Ovary (tissue), 10 donors: ENCODE measurements at places on chromosomes 11 and 22. TPM values are rescaled to one million over a fixed set of nuclear protein-coding genes. Genes with fewer than 3 reads are reported as not detected.

DNA sequence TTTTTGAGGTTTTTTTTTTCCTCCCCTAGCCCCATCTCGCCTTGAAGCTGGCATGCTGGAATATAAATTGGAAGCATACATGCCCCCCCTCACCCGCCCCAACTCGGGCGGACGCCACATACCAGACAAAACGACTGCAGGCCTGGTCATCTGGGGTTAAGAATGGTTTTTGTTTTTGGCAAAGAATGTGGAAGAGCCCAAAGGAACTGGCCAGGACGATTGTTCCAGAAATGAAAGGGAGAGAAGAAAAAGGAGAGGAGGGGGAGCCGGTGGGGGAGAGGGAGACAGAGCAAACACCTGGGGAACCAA lies 25.0 kb downstream of the MN1 start:
- DNase-seq: no peak

DNA sequence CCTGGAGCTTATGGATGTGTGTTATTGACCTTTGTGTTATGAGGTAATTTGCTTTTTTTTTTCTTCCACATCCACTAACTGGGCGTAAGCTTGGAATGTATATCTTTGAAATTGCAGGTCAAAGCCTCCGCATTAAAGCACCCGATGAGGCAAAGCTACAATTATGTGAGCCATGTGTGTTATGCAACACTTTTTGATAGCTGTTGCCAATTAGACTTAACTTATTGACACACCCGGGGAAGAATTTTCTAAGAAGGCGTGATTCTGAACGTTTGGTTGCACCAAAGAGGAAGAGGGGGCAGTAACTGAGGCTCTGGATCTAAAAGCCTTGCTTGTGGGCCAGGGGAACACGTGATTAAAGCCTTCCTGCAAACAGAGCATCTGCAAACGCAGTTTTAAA lies 610 bp upstream of the TEX12 start:
- DNase-seq: no peak

DNA sequence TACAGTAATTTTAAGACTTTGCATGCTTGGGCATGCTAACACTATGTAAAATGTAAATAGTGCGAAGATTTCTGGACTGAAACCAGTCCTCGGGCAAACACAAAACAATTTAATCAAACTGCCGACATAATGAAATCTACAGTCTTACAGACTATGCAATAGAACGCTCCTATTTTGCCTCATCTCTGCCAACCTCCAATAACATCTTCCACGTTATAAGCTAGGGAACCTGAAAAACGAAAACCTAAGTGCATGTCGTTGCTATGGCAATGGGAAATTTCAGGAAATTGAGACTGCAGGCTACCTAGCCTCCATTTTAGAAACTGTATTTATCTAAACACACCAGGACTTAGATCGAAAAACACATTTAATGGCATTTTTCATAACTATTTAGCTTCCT lies 1.1 kb downstream of the CSTF3 start:
- no peak for DNase-seq

DNA sequence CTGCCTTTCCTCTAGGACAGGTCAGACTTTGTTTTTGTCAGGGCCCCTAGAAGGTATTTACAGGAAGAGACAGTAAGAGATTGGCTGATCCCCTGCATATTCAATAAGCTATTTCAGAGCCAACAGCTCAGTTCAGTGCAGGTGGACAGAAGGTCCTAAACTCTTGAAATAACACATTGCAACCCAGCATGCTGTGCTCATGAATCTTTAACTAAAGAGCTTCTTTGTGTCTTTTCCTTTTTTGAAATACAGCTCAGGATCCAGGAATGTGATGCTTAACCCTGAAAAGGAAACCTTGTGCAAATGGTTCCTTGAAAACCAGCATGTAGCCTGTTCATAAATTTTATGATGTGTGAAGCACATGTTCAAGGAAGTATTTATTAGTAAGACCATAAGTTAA lies 43.9 kb downstream of the BBOX1 start:
- no peak for DNase-seq

DNA sequence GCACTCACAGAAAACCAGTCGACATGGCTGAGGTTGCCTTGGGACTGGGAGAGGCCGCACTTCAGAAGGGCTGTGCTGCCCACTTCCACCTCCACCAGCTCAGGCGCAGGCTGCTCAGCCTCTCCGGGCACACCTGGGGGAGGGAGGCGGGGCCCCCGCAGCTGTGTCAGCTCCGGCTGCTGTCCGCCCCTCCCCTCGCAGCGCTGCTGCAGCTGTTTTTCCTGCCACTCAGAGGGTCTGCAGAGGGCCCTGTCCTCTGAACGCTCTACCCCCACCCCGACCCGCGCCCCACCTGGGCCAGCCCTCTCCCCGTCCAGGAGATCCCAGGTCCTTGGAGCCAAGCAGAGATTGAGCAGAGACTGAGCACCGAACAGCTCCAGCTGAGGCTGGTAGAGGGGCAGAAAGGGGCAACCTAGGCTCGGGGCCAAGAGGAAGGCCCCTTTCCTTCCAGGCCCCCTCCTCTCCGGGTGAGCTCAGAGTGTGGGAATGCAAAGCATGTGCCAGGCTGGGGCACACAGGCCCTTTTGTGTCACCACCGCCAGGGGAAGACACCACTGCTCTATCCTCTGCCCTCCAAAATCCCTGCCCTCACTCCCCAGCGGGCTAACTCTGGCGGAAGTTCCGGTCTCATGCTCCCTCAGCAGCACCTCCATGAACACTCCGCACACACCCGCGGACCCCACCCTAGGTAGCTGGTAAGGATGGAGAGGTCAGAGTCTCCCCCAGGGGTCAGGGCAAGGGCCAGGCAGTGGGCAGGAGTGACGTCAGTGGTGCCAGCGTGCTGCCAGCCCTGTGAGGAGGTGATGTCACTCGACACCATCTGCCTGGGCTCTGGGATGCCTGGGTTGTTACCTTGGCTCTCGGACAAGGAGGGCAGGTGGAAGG lies 1.6 kb downstream of the MCAM start:
- no peak for DNase-seq

- no peak for DNase-seq
These were observed 138.4 kb upstream of the DDI1 start for GRCh38 chr11:103898065-103898464.

DNA sequence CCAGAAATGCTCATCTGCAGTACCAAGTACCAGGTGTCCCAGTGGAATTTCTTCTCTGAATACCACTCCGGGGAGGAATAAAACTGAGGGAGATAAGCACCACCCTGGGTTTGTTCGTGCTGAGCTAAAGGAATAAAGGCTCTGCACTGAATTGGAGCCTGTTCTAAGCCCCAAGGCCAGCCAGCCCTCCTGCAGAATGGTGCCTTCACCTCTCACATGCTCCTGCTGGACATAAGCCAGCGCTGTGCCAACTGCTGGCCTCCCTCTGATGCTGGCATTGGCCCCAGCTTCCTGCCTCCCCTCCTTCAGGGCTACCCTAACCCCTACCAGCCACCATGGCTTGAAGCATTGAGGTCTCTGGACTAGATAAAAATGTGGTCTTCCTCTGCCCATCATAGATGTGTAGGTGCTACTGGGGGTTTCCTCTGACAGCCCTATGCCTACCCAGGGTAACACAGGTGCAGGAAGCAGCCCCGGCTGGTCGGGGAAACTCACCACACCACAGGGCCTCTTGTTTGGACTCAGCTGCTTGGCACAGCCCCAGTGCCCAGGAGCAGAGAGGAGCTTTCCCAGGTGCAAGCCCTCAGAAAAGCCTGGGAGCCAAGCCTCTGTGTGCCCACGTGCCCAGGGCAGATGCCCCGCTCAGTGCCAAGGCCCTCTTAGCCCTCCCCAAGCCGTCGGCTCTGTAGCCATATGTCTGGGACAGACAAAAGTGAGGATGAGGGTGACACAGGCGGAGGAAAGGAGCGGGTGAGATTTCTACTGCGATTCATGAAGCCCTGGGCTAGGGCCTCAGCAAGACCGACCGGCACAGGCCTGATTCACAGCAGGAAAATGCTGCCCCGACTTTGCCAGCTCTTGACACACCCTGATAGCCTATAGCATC lies 34.1 kb upstream of the JAM3 start:
- no peak for DNase-seq

DNA sequence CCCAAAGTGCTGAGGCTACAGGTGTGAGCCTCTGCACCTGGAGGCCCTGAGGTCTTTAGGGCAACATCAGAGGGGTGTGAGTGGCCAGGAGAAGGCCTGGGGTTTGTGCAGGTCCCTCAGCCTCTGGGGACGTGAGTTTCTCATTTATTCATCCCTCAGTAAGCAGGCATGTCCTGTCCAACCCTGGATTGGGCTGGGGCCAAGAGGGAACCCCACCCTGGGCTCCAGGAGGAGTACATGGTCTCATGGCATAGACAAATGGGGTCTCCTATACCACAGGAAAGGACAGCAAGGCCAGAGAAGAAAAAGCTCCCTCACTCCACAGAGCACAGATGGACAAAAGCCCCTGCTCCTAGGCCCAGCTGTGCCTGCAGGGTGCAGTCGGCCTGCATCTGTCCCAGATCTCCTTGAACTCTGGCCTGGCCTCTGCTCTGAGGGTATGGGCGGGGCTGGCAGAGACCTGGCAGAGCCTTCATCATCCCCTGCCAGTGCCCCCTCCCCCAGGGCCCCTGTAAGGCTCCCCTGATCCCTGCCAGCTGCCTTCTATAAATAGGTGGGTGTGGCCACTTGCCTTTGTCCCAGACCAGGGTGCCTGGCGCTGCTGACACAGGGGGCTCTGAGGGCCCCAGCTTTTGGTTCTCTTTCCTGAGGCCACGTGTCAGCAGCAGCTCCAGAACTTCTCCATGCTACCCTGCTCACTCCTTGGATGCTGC lies 34.6 kb downstream of the A4GALT start:
- peak; percentile 64 for DNase-seq

- no peak for DNase-seq
These were observed 1502.7 kb downstream of the TBC1D22A start for GRCh38 chr22:48265000-48265625.

GRCh38 chr22:24822471-24822870 lies 16.5 kb downstream of the SGSM1 start:
- DNase-seq: no peak

DNA sequence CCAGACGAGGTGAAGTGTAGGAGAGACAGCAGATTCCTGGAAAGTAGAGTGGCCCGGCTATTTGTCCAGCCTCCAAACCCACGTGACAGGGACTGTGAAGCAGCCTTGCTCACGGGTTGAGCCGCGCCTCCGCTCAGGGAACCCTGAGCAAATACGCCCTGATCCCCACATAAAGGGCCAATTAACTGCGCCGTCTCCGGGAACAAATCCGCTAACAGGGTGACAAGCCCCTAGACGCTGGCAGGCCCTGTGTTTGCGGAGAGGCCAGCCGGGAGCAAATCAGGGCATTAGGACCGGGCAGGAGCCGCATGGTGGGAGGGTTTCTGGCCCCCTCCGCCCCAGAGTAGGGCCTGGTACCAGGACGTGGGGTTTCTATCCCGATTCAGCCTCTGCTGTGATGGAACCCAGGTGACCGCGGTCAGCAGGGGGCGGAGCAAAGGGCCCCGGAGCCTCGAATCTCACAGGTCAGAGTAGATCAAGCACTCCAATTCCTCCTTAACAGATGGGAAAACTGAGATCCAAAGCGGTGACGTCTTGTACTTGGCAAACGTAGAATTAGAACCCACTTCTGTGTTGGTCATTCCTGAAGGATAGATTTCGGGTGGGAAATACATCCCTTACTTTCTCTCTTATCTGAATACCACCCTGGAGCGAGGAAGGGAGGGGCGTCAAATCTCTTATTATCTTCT lies 2.0 kb upstream of the ROBO3 start:
- DNase-seq: no peak

DNA sequence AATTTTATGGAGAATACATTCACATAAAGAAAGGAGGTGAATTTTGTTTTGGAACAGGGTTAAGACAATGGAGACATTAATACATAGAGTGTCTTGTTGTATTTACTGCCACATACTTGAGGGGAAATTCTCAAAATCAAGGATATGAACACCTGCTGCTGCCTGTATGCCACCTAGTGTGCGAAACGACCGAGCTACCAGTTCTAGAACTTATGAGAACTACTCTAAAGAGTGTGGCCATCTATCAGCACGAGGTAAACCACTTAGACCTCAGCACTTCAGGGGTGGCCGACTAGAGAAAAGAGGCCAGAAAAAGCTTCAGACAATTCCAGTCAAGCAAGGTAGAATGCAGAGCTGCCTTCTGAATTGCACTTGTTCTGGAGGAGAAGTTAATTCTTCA lies 1.5 kb upstream of the AGBL2 start:
- DNase-seq: no peak

DNA sequence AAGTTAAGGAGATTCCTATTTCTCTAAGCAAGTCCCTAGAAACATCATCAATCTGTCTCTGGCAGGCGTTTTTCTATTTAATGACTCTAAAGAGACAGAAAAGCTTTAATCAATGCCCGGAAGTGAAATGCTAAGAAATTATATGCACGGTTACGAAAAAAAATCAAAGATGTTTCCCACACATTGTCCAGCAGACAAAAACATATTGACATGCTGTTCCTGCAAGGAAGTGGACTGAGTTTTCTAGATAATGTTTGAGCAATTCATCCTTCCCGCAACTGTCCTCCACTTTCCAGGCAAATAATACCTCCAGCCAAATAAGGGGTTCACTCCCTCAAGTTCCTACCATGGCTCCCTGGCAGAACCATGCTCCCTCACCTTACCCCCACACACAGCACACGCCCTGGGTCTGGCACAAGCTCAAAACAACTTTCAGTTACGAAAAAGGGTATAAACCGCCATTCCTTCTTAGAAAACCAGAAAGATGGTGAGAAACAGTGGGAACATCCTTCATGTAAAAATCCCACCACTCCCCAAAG lies 29.6 kb downstream of the GALNT18 start:
- DNase-seq: no peak

GRCh38 chr11:34475656-34476055 lies 36.9 kb downstream of the CAT start:
- no peak for DNase-seq

GRCh38 chr11:83033972-83034672 lies 37.6 kb downstream of the RAB30 start:
- peak; percentile 63 for DNase-seq

- DNase-seq: no peak
These were observed 21.9 kb upstream of the GRIA4 start for GRCh38 chr11:105588001-105588400.

- no peak for DNase-seq
These were observed 6.6 kb downstream of the EP300 start for GRCh38 chr22:41099036-41099435.

TRPC6 gene
- 10.3 TPM for total RNA-seq

MYO18B gene
- not detected for total RNA-seq

DGKZ gene
- 27.2 TPM for total RNA-seq
